ENCODE measurements at places on chromosomes 3 and 15.

- DNase-seq, result peak; percentile 46
These were observed 53.4 kb upstream of the EIF5A2 start for GRCh38 chr3:170961616-170962400.

- no peak for DNase-seq
These were observed 832 bp downstream of the NR2E3 start for GRCh38 chr15:71811036-71811736.

DNA sequence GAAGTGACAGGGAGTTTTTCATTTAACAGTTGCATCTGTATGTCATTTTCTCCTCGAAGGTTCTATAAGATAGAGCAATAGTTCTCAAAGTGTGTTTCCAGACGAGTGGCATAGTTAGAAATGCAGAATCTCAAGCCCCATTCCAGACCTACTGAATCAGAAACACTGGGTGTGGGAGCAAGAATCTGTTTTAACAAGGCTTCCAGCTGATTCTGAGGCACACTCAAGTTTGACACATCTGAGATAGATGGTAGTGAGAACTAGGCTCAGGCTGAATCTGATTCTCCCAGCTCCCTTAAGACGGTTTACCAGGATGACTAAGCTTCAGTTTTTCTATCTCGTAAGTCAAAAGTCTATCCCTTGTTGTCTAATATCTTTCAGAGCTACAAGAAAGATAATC, 159.8 kb upstream of the NUDT16 start:
- peak; percentile 98 for DNase-seq

DNA sequence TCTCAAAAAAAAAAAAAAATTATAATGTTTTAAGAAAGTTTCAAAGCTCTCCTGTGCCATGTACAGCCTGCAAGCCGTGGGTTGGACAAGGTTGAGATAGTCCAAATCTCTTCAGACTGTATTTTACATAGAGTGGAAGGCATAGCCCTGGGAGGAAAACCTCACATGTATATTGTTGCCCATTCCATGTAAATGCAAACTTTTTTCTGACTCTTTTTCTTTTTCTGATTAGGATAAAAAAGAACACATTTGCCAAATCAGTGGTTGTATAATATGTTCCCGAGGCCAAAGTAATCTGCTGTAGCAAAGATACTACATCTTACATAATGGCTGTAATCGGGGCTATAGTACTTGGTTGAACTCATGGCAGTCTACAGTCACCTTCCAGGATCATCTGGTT, 35.7 kb upstream of the UBL7 start:
- DNase-seq, result no peak

- DNase-seq, result no peak
These were observed 79.7 kb downstream of the DZIP3 start for GRCh38 chr3:108669208-108669607.
